Activated naive CD8-positive, alpha-beta T cell treated with anti-CD3 and anti-CD28 coated beads, Interleukin-2, amount 10 ng/mL, durations not matched to agents 7 days and 5 days (primary cell): ENCODE measurements at places on chromosomes 16 and 17.

DNA sequence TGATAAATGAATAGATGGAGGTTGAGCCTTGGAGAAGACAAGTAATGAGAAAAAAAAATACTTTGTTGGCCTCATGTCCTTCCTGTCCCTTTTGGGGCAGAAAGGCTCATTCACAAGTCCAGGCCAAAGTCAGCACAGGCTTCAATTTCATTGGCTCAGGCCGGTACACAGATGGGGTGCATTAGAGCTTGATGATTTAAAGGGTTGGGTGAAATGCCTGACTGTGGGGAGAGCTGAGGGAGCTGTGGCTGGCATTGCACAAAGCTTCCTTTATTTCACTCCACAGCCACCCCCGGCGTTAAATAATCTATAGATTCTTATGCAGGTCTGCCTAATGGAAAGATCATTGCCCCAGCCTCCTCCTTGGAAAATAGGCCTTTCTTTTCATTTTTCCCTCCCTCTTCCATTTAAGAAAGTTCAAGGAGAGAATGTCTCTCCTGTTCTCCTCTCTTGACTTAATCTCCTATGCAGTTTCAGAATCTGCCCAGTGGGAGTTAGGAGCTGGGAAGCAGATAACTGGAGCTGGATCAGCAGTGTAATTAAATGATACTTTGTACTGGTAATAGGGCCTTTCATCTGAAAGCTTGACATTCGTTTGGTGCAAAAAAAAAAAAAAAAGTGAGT, 24.4 kb downstream of the YPEL2 start:
- no peak for DNase-seq

DNA sequence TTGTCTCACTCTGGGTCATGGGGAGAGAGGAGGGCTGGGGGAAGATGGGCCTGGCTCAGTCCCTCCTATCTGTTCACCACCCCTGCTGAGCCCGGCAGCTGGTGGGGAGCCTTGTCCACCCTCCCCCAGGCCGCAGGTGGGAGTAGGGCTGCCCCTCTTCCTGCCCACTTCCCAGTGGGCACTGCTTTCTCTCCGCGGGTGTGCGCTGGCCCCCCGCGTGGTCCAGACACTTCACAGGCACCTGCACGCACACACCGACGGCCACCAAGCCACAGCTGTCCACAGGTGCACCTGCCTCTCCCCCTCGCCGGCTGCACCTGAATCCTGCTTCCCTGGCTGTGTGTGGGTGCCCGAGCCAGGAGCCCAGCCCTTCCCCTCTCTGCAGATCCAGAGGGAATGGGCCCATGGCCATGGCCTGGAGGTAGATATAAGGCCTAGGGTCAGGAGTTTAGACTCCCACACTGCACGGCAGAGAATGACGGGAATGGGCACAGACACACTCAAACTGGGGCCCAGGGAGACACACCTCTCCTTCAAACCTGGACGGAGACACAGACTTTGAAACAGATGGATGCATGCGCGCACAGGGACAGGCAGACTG, 2.0 kb downstream of the NHERF2 start:
- DNase-seq = no peak

GRCh38 chr16:75578212-75578611, 12.0 kb downstream of the GABARAPL2 start:
- DNase-seq = no peak

DNA sequence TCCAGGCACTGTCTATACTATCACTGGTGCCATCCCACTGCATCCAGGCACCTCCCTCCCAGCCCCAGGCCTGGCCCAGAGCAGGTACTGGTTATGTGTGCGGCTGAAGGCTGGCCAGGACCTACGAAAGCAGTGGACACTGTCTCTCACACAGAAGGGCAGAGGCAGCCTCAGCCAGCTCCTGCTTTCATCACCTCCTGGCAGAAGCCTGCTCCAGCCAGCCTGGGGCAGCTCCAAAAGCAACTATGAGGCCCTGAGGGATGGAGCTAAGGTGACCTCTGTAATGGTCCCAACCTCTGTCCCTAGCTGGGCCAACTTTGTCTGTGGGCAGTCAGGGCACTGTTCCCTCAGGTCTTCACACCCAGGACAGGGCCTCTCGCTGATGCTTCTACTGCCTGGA, 18.8 kb downstream of the HSD11B2 start:
- no peak for DNase-seq

DNA sequence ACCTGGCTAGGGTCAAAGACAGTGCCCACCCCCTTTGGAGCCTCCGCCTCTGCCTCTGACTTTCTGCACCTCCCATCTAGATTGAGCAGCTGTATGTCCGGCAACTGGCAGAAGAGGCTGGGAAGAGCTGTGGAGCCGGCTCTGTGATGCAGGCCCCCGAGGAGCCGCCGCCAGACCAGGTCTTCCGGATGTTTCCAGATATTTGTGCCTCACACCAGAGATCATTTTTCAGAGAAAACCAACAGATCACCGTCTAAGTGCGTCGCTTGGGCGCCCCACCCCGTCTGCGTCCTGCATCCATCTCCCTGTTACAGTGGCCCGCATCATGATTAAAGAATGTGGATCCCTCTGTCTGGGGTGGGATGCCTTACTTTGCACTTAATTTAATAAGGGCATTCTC, 22.1 kb downstream of the IRF8 start:
- DNase-seq = no peak

DNA sequence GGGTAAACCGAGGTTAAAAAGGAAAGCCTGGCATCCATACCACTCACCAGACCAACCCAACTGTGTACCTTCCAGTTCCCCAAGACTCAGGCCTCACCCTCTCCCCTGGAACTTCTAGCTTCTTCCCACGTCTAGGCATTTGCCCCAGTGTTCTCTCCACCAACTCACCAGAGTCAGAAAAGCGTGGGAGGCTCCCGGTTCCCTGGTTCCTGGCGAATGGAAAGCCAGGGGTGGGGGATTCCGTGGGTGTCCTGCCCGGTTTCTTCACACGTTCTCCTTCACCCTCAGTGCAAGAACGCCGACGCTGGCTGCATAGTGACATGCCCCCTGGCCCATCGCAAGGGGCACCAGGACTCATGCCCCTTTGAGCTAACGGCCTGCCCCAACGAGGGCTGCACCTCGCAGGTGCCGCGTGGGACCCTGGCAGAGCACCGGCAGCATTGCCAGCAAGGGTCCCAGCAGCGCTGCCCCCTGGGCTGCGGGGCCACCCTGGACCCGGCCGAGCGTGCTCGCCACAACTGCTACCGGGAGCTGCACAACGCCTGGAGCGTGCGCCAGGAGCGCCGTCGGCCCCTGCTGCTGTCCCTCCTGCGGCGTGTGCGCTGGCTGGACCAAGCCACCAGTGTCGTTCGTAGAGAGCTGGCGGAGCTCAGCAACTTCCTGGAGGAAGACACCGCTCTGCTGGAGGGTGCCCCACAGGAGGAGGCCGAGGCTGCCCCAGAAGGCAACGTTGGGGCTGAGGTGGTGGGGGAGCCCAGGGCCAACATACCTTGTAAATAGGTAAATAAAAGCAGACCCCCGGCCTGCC, 1.7 kb downstream of the RNF151 start:
- DNase-seq = no peak

DNA sequence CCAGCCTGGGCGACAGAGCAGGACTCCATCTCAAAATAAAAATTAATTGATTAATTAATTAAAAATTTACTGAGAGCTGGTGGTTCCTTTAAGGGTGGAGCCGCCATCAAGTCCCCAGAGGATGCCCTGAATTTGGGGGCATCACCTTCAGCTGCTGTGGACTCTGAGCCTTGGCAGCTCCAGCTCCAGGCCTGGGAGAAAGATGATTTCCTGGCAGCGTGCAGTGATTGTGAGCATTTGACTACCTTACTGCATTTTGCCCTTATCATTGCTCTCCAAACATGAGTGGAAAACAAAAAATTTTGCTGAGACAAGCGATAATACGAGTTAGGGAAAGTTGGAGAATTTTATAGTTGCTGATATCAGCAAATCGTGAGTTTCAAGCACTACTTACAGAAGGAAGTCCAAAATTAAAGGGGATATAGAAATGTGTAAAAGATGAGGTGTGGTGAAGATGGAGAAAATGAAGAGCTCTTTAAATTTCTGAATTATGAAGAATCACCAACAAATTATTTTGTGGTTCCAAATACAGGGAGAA, 2.6 kb upstream of the ITGAD start:
- no peak for DNase-seq

DNA sequence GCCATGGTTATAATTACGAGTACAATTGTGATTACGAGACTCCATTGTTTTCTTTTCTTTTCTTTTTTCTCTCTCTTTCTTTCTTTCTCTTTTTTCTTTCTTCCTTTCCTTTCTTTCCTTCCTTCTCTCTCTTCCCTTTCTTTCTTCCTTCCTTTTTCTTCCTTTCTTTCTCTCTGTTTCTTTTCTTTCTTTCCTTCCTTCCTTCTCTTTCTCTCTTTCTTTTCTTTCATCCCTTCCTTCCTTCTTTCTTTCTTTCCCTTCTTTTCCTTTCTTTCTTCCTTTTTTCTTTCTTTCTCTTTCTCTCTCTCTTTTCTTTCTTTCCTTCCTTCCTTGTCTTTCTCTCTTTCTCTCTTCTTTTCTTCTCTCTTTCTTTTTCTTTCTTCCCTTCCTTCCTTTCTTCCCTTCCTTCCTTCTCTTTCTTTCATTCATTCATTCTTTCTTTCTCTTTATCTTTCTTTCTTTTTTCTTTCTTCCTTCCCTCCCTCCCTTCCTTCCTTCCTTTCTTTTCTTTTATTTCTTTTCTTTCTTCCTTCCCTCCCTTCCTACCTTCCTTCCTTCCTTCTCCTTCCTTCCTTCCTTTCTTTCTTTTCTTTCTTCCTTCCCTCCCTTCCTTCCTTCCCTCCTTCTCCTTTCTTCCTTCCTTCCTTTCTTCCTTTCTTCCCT, 14.1 kb upstream of the NTN1 start:
- DNase-seq = no peak

- DNase-seq = no peak
These were observed 546.3 kb upstream of the CDH11 start for GRCh38 chr16:65668064-65668595.

GRCh38 chr17:12712941-12713340, 47.3 kb downstream of the MYOCD start:
- no peak for DNase-seq

DNA sequence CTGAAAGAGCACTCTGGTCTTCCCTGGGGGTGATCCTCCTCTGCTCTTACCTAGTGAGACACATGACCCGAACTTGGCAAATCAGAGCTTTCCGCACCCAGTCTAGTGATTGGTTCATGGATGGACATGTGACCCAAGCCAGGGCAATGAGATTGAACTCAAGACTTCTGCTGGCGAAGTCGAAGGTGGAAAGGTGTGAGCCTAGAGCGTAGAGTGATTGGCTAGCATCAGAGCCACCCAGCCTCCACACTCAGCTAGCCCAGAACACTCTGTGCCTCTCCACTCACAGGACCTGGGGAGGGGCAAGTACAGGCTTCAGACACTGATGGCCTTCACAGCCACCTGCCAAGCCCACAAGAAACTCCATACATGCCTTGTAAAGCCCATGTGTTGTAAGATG, 17.6 kb downstream of the ATPAF2 start:
- no peak for DNase-seq
